ENCODE measurements at places on chromosomes 5 and 9. TPM values are rescaled to one million over a fixed set of nuclear protein-coding genes. Genes with fewer than 3 reads are reported as not detected.

IL17B gene
- total RNA-seq, result 1.00 TPM

ROPN1L gene
- total RNA-seq, result 3.0 TPM

FOXD1 gene
- 10.4 TPM for total RNA-seq

PROB1 gene
- total RNA-seq, result 0.58 TPM

ADRB2 gene
- total RNA-seq, result 13.8 TPM

Data from SJSA1 (cell line).